ENCODE measurements at places on chromosomes 11 and 22.

DNA sequence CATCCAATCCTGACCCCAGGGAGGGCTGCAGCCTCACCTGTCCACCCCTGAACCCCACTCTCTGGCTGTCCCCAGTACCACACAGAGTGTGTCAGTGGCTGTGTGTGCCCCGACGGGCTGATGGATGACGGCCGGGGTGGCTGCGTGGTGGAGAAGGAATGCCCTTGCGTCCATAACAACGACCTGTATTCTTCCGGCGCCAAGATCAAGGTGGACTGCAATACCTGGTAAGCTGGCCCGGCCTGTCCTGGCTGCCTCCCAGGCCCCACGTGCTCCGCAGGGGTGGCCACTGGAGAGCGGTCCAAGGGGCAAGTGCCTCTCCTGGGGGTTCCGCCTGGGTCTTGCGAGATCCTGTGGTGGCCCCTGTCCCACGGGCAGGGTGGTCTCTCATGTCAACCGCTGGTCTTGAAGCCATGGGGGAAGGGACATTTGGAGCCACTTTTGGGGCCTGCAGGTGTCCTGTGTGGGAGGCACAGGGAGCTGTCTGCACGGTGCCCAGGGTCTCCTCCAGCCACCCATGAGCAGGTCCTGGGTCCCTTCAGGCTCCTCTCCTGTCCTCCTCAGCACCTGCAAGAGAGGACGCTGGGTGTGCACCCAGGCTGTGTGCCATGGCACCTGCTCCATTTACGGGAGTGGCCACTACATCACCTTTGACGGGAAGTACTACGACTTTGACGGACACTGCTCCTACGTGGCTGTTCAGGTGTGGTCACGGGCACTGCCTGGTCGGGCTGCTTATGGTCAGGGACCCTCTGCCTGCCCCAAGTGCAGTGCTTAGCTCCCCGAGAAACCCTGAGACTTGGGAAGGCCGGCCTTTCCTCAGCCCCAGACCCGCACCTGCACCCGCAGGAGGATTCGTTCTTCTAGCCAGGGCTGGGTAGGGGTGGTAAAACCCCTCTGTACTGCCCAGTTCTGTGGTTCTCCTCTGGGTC is 11.8 kb downstream of the MUC2 start:
- no peak for DNase-seq

GRCh38 chr22:25201557-25202273 is 2.1 kb downstream of the CRYBB3 start:
- no peak for DNase-seq

- no peak for DNase-seq
Observed at GRCh38 chr22:31243339-31244045, 31.4 kb downstream of the LIMK2 start.

DNA sequence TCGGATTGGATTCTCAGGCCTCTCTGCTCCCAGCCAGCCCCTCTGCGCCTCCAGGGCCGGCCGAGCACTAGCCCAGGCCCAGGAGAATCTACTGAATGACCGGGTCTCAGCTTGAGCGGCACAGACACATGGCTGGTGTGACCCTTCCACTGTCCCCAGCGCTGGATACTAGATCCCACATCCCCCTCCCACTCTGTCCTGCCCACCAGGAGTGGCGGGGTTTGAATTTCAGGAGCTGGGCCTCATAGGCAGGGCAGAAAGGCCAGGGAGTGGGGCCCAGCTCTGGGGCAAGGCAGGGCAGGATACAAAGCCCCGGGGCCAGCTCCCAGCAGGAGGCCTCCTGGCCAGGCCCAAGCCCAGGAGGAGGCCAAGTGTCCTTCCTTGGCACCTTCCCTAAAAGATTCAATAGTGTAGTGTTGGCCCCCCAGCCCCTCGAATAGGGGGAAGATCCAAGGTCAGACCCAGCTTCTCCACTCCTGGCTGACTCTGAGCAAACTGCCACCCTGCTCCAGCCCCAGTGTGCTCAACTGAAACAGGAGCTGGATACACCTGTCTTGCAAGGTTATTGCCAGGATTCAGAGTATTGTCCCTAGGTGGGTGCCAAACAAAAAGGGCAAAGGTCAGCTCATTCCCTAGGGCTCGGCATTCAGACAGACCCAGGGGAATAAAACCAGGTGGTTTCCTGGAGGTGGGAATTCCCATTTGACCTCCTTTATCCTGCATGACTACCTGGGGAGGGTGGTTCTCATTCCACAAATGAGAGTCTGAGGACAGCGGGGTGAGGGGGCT is 22.5 kb upstream of the TCF20 start:
- DNase-seq = no peak

- DNase-seq = no peak
Observed at GRCh38 chr11:130042093-130042591, 27.6 kb upstream of the APLP2 start.

DNA sequence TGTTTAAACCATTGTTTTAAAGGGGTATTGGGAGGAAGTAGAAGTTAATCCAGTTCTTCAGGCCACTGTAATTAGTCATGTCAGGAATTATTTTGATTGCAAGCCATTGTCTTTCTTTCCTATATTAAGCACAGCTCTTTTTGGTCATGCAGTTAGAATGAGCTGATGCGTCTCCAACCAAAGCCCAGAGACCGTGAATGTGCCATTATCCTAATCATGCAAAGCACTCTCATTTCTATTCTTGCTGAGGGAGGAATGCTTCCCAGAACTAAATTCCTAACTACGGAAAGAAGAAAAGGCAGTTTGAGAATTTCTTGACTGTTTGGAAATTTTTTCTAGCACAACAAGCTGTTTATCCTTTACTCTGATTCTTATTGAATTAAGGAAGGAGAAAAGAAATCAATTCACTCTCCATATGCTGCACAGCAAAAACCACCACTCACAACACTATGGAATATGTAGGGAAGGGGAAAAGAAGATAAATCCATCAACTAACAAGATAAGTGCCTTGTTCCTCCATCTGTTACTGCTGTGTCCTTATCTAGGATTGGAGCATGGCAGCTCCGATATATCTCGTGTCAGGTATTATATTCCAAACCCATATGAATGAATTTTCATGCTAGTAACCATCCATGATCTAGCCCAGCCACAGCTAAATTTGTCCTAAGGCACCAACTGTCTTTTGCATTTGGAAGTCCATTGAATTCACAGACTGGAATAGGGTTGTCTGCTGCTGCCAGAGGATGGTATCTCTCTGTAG is 70.8 kb downstream of the NTM start:
- no peak for DNase-seq

- DNase-seq = no peak
Observed at GRCh38 chr22:38951734-38952133, 5.7 kb upstream of the APOBEC3A start.

DNA sequence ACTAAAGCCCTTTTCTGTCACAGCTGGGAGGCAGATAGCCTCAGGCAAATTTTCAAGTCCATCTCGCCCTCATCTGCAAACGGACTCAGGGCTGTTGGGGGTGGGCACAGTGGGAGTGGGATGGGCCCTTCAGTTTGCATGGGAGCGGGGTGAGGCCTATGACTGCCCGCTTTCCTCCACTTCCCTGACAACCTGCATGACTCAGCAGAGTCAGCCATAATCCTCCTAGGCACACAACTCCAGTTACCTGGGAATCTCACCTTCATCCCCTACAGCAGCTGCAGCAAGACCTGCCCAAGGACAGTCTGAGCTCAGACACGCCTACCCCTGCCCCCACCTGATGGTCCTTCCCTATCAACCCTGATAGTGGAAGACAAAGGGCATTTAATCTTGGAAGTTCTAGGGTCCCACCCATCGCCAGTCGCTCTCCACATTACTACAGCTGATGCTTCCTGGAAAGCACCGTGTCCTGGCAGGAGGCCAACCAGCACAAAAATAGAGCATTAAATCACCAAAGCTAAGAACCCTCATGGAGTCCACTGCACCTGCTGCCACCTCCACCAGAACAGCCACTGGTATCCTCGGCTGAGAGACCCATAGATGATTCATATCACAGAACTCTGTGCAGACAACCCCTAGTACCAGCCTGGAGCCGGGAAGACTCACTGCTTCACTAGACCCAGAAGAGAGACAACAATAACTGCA is 319.3 kb downstream of the DCDC1 start:
- DNase-seq = no peak

GRCh38 chr11:68282141-68282860 is 10.5 kb upstream of the C11orf24 start:
- peak; percentile 67 for DNase-seq

Data from stimulated activated CD4-positive, alpha-beta T cell treated with anti-CD3 and anti-CD28 coated beads, Interleukin-1b, Interleukin-23, amount 100 ng/mL, for 48 hours (primary cell).